CD14-positive monocyte (primary cell): ENCODE measurements at places on chromosomes 5 and 9.

DNA sequence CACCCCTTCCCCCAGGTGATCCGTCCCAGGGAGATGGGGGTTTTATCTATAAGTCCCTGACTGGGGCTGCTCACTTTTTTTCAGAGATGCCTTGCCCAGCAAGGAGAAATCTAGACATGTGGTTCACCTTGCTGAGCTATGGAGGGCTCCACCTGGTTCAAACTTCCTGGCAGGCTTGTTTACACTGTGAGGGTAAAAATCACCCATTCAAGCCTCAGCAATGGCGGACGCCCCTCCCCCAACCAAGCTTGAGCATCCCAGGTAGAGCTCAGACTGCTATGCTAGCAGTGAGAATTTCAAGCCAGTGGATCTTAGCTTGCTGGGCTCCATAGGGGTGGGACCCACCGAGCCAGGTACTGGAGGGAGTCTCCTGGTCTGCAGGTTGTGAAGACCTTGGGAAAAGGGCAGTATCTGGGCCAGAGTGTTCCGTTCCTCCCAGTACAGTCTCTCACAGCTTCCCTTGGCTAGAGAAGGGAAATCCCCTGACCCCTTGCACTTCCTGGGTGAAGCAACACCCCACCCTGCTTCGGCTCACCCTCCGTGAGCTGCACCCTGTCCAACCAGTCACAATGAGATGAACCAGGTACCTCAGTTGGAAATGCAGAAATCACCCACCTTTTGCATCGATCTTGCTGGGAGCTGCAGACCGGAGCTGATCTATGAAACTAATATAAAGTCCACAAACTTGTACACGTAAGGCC is 231.7 kb downstream of the CTNND2 start:
- no peak for DNase-seq

DNA sequence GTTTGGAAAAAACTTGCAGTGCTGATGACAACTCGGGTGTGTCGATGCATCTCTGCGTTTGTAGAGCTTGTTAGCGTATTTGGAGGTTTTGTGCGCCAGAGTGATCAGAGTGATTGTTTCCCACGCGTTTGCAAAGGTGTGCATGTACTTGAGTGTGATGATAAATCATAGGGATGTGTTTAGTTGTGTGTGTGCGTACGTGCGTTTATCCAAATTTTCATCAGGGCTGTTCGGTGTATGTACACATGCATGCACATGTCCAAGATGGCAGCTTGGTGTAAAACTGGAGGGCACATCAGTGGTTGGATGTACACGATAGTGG is 248 bp upstream of the C1QTNF2 start:
- DNase-seq, result no peak

GRCh38 chr5:36422952-36423351 is 121.2 kb upstream of the RANBP3L start:
- DNase-seq, result no peak

- peak; percentile 93 for DNase-seq
These were observed 22.5 kb upstream of the JAKMIP2 start for GRCh38 chr5:147805030-147805454.

DNA sequence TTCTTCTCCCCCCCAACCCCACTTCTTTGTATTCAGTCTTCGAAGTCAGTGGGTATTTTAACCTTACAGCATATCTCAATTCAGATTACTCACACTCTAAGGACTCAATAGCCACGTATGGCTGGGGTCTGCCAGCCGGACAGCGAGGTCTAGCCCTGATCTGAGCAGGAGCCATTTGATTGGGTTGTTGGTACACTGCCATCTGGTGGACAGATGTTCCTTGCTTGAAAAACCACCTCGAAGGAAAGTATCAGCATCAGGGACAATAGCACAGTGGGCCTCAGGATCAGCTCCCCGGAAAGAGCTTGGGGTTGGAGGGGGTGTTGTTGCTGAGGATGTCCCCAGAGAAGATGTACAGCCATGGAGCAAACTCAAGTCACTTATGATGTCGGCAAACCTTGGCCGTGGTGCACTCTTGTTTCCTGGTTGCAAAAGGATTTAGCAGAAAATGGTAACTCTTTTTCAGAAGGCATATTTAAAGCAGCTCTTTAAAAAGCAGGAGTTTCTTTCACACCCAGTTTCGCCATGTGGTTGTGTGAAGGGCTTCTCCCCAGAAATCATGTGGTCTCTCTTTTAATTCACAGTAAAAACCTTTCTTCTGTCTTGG is 31.7 kb upstream of the KCNMB1 start:
- DNase-seq, result peak; percentile 69

DNA sequence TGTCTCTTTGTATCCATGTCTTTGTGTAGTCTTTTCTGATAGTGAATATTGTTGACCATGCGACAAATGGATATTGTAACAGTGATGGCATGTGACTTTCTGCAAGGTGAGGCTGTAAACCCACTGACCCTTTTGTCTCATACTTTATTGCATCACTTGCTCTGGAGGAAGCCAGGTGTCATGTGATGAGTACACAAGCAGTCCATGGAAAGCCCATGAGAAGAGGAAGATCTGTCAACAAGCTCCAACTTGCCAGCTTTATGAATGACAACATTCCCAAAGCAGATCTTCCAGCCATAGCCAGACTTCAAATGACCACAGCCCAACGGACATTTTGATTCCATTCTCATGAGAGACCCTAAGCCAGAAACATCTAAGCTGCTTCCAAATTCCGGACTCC is 450.1 kb upstream of the ACTBL2 start:
- no peak for DNase-seq

DNA sequence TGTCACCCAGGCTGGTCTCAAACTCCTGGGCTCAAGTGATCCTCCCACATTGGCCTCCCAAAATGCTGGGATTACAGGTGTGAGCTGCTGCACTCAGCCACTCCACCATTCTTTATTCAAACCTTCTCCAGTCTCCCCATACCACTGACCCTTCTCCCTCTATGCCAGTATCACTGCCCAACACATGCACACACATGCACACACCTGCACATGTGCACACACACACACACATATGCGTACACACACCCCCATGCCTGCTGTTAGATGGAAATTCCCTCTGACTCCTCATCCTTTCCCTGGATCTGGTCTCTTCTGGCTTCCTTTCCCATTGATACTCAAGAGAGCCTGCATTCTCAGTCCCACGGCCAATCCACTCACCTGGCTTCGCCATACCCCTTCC is 170.0 kb downstream of the CRB2 start:
- DNase-seq, result no peak

DNA sequence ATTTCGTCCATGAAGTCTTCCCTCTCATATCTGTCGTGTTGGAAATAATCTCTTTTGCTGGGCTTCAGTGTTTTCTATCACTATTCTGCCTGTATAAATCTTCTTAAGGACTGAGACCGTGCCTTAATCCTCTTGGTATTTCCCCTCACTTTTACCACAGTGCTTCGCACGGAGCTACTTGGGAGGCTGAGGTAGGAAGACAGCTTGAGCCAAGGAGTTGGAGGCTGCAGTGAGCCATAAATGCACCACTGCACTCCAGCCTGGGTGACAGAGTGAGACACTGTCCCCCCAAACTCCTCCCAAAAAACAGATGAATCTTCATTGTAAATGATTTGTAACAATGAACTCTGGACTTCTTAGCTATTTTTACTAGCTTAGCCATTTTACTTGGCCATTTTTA is 57.8 kb downstream of the PHAX start:
- no peak for DNase-seq

- DNase-seq, result no peak
These were observed 92.2 kb downstream of the PPARGC1B start for GRCh38 chr5:149822301-149822700.

- DNase-seq, result no peak
These were observed 77.8 kb downstream of the MUSK start for GRCh38 chr9:110746211-110746930.

- DNase-seq, result no peak
These were observed 226.6 kb downstream of the MEF2C start for GRCh38 chr5:88656221-88656950.

DNA sequence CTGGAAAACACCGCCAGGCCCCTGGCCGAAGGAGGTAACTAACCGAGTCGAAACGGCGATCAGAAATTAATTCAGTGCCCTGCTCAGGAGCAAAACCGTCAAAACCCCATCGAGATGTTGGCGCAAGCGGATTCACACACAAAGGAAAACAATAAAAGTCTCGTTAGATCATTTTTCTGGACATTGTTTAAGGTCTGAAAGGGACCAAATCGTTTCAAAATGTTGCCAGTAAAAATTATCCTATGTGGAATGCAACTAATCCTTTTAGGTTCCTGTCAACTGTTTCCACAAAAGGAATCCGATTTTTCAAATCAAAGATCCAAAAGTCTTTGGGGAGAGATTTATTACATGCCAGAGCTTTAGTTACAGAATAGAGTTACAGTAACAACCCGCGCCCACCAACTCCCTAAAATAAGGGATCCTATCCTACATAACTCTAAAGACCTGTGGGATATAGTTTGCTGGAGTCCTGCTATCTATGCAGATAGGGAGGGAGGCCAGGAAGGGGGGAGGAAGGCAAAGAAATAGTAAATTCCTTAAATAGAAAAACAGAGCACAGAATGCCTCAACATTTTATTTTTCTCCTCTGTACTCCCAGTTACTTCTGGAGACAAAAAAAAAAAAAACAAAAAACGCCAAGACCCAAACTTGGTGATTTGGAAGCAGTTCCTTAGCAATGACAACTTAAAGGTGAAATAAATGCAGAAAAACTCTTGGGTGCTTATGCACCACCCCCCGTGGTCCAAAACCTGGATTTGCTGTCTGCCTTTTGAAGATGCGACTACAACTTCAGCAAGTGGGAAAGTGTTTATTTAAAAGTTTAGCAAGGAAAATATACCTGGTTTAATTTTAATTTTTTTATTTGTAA is 10.6 kb downstream of the FOXD1 start:
- DNase-seq, result no peak

DNA sequence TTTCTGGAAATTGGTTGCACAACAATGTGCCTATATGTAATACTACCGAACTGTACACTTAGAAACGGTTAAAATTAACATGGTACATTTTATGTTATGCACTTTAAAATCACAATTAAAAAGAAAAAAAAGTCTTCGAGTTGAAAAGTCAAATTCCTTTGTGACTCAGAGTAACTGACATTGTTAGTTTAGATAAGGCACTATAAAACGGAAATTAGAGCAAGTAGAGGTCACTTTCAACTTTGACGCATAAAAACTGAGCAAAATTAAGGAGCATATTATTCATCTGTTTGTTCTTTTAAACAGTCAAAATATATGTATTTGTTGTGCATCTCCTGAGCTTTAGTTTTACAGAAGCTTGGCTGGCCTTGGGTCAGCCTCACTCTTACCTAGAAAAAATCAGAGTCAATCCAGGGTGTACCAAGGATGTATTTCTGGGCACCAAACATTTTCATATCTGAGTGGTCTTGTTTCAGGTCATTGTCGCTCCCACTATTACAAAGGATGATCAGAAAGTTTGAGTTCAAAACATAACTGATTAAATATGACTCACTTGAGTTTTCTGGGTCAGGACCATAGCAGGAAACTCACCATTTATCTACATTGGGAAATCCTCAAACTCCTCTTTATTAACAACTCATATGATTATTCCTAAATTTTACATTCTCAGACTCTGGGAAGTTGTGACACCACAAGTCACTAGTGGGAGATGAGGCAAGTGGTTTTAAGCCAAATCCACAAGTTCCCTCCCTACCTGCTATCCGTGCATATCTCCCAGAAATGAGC is 160.6 kb downstream of the CCDC192 start:
- no peak for DNase-seq

DNA sequence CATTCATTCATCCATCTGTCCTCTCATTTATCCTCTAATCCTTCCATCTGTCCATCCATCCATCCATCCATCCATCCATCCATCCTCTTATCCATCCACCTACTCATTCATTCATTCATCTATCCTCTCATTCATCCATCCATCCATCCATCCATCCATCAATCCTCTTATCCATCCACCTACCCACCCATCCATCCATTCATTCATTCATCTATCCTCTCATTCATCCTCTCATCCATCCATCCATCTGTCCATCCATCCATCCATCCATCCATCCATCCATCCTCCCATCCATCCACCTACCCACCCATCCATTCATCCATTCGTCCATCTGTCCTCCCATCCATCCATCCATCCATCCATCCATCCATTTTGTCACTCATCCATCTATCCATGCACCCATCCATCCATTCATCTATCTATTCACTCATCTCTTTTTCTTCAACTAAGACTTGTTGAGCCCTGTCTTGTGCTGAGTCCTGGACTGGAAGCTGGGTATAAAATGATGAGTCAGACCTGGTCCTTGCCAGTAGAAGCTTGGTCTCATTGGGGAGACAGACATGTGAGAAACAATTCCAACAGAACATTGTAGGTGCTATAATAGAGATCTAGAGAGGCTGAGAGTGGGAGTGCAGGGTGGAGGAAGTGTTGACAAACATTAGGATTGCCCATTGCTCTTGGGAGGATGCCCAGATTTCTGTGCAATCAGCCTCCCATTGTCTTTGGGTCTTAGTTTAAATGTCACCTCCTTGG is 55.0 kb upstream of the IER5L start:
- no peak for DNase-seq
